Right renal cortex interstitium (tissue), 3 donors: ENCODE measurements at places on chromosomes 1 and 21.

DNA sequence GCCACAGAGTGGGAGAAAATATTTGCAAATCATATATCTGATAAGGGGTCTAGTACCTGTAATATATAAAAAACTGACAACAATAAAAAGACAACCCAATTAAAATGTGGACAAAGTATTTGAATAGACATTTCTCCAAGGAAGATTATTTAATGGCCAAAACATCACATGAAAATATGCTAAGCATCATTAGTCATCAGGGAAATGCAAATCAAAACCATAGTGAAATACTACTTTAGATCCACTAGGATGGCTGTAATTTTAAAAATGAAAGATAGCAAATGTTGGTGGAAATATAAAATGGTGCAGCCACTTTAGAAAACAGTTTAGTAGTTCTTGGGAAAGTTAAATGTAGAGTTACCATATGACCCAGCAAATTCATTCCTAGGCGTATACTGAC, 118.7 kb upstream of the KIF26B start:
- no peak for DNase-seq

DNA sequence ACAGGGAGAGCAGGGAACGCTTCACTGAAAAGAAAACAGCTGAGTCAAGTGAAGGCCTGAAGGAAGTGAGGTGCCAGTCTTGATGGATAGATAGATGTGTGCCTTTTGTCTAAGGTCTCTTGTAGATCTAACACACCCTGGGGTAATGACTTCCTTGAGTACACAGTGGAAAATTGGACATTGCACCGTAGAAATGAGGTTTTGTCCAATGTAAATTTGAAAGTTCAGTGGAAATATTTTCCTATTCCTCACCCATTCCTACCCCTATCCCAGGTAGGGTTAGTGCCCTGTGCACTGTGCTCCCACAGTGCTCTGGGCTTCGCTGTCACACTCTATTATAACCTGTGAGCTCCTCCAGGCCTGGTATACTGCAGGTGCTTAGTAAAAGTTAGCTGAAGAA, 24.3 kb downstream of the ZMYND12 start:
- DNase-seq = no peak

DNA sequence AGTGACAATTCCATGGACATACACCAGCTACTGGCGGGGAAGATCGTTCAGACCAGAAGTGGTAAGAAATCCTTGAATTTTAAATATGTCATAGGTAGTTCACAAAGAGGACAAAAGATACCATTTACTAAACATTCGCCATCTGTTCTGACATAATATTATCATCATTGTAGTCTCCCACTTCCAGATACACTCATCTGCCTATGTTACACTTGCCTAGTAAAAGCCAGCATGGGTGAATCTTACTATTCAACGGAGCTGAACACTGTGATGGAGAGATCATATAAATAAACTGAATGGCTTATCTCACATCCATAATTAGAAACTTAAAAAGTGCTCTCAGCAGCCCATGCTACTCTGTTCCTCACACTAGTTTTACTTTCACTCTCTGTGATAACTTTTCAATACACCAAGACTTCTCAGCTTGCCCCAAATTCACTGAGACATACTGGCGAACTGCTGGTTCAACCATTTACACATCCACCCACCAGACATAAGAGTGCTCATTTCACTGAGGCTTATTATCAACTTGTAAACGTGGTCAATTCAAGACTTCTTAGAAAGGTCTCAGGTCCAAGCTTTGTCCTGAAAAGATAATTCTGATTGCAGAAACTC, 463 bp upstream of the PRRC2C start:
- no peak for DNase-seq

DNA sequence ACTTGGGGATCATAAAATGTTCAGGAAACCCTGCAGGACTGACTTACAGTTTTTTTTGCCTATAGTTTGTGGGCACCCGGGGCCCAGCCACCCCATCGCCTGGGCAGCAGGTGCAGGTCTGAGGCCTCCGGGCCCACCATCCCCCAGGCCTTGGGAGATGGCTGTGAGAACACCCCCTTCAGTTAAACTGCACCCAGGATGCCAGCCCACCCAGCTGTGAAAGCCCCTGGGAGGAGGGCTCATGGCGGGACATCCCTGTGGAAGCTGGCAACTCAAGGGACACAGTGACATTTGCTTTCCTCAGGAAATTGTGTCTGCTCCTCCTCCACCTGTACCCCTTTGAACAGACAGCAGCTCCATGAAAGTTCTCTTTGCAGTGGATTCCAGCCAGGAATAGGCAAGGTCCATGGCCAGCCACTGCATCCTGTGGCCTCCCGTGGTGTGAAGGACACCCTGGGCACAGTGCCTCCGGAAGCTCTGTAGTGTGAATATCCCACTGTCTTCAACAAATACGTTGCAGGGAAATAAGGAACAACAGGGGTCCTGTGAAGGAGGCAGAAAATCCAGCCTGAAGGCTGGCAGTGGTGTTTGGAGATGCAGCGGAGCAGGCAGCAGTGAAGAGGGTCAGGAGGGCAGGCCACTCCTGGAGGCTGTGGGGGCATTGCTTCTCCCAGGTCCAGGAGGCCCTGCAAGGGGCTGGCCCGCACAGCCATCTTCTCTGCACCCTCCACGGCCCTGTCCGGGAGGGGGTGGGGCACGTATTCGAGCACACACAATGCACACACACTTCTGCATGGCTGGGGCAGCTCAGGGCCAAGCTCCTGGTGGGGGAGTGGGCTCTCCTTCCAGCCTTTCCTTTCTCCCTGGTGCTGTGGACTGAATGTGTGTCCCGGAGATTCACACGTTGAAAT, 2.1 kb upstream of the OBSCN start:
- no peak for DNase-seq

DNA sequence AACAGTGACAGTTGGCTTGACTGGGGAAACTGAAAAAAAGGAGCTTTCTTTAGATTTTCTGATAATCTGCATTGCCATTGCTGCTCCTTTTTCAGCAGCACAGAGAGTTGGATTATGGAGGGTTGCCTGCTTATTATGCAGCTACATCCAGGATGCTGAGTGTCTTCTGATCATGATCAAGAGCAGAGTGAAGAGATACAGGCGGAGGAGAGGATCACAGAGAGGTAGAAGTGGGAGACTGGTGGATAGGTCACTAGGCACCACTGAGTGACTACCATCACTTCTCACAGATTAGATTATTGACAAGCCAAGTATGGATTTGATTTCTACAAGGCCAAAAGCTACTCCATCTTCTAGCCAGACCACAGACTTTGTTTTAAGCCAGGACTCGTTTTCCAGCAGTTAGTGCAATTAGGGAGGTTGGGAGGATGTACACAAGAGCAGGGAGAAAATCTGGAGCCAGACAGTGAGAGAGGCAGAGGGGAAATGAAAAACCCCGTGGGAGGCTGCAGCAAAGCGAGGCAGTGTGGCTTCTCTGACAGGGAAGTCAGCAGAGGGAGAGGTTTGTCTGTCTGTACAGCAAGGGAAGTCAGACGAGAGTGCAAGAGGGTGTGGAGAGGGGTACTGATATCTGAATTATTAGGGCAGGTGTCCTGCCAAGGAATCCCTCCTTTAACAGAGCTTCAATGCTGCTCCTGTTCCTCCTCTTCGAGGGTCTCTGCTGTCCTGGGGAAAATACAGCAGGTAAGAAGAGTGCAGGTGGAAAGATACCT, at the start of gene CD1E:
TSS of gene CD1E (plus strand) at position 592 of the 773 bp plus-strand sequence. CDS start at position 687, 95 bp downstream.
- DNase-seq = no peak

DNA sequence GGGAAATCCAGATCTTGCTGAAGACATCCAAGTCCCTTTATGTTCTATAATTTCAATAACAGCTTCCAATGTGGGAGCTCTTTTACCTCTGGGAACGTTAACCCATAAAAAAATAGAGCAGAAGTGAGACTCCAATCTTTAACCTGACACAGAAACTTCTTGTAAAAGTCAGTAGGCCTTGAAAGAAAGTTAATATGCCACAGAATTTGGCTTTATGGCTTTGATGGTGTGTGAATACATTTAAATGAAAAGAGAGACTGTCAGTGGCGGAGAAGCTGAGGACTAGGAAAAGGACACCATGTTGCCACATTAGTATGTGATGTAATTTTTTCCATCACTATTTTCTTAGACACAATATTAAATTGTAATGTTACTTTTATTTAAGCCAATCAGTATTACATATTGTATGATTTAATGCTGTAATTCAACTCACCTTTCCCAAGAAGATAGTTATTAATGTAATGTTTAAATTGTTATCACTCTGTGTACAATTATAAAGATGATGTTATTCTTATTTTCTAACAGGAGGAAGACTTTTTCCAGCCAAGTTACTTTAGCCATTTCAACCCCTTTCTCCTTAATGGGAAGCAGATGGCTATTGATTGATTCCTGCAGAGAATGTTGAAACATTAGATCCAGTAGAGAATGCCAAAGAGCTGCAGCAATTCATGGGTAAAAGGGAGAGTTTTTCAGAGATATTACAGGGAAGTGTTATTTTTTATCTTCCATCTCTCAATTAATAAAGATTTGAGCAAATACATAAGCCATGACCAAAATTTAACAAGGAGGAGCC, 17.5 kb upstream of the CLDN8 start:
- no peak for DNase-seq

DNA sequence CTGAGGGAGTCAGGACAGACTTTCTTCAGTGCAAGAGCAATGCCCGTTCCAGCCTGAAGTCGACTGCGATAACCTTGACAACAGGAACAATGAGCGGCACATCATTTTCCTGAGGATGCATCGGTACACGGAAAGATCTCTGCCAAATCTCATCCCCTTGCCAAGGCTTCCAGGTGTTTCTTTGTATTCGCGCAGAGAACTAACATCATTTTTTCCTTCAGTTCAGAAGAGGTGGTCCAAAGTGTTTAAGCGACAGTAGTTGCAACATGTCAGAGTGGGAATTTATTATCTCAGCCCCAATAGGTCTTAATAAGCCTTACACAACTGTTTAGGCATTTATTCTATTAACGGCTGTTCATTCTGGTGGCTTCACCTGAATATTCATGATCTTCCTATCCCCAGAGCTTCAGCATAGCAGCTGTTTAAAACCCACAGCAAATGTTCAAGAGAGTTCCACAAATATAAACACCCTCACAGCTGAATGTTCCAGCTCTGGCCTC, 129.7 kb upstream of the NFIA start:
- no peak for DNase-seq
